ENCODE measurements at places on chromosomes 16 and 17.

DNA sequence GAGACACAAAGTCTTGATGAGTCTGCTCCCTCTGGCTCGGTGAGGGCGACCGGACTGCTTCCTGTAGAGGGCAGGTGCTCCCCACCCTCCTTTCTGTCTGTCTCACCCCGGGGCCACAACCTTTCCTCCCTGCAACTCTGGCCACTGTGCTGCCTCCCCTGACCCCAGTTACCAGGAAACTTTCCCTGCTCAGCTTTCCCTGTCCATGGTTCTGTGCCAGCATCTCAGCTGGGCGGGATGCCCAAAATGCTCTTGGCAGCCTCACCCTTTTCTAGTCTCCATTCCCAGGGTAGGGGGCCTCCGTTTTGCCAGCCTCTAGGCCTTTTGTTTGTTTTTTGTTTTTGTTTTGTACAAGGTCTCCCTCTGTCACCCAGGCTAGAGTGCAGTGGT, 1.4 kb downstream of the PLD2 start:
- no peak for DNase-seq

DNA sequence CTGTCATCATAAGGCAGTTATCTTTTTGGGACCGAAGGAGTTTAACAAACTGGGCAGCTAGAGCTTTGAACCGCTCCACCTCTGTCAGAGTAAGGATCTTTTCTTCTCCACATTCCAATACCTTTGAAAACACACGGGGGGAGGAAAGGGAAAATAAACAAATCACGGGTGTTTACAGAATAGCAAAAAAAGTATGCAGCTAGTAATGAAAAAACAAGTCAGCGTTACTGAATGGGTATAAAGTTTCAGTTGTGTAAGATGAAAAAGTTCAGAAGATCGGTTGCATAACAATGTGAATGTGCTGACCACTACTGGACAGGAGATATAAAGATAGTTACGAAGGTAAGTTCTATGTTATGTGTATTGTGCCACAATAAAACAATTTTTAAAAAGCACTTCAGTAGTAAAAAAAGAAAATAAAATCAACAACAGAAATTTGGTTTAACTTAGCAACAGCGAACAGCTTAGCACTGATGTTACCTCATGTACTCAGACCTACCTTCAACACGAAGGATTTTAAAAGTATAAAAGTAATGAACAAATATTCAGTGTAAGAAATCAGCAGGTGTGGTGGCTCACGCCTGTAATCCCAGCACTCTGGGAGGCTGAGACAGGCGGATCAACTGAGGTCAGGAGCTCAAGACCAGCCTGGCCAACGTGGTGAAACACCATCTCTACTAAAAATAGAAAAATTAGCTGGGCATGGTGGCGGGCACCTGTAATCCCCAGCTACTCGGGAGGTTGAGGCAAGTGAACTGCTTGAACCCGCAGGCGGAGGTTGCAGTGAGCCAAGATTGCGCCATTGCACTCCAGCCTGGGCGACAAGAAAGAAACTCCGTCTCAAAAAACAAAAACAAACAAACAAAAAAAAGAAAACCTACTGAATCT, 34.3 kb downstream of the MARF1 start:
- no peak for DNase-seq

GRCh38 chr16:51500306-51500705, 349.2 kb upstream of the SALL1 start:
- DNase-seq, result no peak

DNA sequence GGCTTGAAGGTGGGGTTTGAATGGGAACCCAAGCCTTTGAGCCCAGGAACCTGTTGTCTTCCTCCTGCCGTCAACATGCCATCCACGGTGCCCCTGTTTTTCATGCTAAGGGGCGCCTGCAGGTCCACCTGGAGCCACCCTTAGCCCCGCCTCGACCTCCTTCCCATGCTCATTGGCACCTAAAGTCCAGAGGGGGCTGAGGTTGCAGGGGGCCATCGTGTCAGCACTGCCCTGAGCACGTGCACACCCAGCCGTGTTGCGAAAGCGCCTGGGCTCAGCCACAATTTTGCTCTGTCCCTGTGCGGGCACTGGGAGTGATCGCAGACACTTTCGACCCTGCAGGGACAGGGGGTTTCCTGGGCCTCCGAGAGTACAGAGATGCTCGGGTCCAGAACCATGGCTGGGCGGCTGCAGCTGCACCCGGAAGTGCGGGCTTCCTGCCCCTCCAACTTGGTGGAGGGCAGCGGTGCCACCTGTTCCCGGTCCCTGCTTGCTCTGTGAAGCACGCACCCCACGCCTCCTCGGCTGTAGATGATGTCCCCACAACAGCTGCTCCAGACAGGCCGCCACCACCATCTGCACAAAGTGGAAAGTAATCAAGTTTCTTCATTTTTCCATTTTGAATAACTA, 454.7 kb downstream of the CDH8 start:
- DNase-seq, result no peak

DNA sequence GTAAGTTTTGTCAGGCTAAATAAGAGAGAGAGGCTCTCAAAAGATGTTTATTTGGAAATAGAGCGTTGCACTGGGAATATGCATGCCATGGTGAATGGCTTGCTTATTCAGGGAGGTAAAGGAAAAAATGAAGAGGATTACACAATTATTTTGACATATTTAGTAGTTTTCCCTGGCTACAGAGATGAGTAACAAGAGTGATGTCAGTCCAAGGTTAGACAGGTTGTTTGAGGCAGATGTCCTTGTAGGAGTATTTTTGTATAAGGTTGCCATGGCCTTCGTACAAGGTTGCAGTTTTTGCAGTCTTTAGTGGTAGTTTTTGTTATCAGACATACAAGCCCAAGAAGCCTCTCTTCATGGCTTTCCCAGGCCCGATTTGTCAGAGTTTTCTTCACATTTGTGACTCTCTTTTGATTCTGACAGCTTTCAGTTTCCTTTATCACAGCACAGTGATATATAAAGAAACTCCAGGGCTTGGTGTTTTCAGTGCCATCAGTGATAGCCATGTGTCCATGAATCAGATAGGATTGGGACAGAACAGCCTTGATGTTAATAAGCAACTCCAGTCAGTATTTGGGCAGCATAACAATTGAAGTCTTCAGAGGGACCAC, 18.7 kb upstream of the LGALS9 start:
- no peak for DNase-seq

DNA sequence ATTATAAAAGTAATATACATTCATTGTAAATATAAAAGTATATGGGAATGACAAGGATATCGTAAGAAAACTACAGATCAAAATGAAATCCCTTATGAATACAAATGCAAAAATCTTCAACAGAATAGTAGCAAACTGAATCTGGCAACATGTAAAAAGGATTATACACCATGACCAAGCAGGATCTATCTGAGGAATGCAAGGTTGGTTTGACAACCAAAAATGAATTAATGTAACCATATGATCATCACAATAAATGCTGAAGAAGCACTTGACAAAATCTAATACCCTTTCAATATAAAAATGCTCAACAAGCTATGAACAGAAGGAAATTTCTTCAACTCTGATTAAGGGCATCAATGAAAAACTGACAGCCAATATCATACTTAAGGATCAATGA, 48.8 kb downstream of the NDEL1 start:
- DNase-seq, result no peak

DNA sequence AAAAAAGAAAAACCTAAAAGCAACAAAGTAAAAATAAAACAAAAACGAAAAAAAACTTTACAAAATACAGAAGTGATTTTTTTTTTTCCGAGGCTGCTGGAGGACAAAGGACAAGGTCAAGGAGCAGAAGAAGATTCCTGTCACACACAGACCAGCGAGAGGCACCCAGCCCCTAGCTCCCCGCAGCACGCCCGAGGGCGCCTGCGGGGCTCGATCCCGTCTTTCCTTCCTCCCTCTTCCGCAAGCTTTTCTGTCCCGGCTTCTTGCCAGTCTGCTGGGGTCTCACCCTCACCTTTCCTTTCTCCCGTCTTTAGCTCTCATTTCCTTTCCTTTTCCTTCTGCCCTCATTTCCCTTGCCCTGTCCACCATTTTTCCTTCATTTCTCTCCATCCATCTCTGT, 66.1 kb upstream of the DNAH17 start:
- no peak for DNase-seq

DNA sequence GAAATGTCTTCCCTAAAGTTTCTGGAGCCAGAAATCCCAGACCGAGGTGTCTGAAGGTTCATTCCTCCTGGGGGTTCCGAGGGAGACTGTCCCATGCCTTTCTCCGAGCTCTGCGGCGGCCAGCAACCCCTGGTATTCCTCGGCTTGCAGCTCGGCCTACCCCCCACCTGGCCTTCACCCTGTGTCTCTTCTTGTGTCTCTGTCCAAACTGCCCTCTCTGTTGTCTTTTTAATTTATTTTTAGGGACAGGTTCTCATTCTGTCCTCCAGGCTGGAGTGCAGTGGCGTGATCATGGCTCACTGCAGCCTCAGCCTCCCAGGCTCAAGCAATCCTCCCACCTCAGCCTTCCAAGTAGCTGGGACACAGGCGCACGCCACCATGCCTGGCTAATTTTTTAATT, 211.7 kb downstream of the SEC14L1 start:
- no peak for DNase-seq

- no peak for DNase-seq
Observed at GRCh38 chr17:72710834-72711233, 381.7 kb downstream of the SLC39A11 start.

- DNase-seq, result no peak
Observed at GRCh38 chr17:4658478-4659305, 17.2 kb upstream of the ALOX15 start.

- no peak for DNase-seq
Observed at GRCh38 chr17:6512552-6512951, 43.8 kb downstream of the PITPNM3 start.

- no peak for DNase-seq
Observed at GRCh38 chr16:55035029-55035428, 104.4 kb downstream of the IRX5 start.

DNA sequence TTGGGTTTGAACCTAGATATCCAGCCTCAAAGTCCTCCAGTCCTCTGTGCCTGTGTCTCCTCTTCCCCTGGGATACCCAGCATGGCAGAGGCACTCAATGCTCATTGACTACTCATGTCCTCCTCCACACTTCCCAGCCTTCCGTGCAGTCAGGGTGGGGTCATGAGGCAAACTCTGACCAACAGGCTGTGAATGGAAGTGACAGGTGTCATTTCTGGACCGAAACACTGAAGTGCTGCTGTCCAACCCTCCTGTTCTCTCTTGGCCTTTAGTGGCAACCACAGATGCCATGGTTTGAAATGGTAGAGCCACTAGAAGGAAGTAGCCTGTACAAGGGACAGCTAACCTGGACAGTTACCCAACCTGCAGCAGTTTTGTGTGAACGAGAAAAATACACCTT, 46.7 kb upstream of the MAP3K14 start:
- no peak for DNase-seq

DNA sequence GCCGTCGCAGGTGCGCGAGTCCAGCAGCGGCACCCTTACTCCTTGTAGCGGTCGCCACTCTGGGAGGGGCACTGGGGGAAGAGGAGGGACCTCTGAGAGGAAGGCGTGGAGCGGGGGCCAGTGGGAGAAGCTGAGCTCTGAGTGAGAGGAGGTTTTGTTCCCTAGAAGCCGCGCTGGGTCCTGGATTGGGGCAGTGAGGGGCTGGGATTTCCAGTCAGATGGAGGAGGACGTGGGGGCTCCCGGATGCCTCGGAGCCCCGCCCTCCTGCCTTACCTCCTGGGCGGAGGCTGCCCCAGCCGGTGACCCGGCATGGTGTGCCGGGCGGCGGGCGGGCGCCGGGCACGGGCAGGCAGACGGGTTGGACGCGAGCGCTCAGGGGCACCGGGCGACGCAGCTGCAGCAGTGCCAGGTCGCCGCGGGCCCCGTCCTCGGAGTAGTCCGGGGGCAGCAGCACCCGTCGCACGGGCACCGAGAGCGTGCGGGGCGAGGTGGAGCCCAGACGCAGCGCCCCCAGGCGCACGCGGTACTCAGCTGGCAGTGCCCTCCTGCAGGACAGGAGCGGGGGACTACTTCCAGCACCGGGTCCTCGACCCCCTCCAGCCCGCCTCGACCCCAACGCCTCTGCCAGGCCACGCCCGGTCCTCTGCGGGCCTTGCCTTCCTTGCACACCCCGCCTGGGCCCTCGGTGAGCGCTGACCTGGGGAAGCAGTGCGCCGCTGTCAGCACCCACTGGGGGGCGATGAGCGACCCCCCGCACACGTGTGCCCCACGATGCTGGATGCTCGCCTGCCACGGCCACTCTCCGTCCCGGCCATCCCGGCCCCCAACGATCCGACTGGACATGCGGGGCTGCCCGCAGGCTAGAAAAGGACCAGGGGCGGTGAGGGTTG, 2.0 kb downstream of the PRSS33 start:
- no peak for DNase-seq

DNA sequence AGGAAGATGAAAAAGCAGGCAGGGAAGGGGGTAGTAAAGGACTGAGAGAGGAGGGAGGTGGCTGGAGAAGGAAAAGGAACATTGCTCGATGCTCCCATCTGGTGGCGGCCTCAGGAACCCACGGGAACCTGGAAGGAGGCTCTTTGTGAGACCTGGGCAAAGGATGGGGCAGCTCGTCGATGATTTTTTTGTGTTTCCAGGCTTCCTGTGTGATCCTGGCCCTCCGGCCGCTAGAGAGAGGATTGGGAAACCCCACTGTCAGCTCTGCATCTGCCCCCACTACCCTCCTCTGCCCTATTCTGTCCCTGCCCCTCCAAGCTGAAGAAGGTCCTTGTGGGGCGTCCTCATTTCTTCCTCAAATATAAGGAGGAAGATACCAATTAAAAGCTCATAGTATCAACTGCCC, 6.6 kb downstream of the WFIKKN2 start:
- DNase-seq, result no peak

- DNase-seq, result no peak
Observed at GRCh38 chr17:32281011-32281451, 15.4 kb downstream of the RHBDL3 start.

GRCh38 chr16:65579050-65579449, 457.2 kb upstream of the CDH11 start:
- DNase-seq, result no peak

- DNase-seq, result no peak
Observed at GRCh38 chr16:72560617-72561016, 388.7 kb upstream of the PMFBP1 start.

DNA sequence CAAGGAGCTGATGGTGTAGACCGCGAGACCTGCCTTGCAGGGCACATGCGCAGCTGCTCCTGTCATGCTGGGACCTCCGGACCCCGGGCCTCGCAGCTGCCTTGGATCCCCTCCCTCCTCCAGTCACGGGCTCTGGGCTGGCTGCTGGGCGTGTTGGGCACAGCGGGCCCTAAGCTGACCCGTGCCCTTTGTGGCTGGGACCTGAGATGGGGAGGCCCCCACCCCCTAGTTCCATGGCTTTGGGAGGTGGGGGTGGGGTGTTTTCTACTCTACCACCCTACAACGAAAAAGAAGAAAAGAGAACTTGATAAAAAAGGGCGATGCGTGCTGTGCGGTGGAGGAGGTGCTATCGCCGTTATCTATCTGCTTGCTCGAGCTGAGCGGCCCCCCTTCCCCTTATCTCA, 14.5 kb downstream of the ZFPM1 start:
- DNase-seq, result no peak

- DNase-seq, result no peak
Observed at GRCh38 chr17:29616300-29617048, 6.2 kb downstream of the CORO6 start.

Data from GM06990 (cell line).